NCI-H2081 (cell line): ENCODE measurements at places on chromosomes 2 and 18.

GRCh38 chr2:207341804-207342203 lies 176.1 kb upstream of the KLF7 start:
- DNase-seq, result no peak

- no peak for DNase-seq
These were observed 215.3 kb downstream of the ZFP36L2 start for GRCh38 chr2:43011158-43011491.

GRCh38 chr2:95354925-95355324 lies 47.6 kb upstream of the FAHD2A start:
- no peak for DNase-seq

DNA sequence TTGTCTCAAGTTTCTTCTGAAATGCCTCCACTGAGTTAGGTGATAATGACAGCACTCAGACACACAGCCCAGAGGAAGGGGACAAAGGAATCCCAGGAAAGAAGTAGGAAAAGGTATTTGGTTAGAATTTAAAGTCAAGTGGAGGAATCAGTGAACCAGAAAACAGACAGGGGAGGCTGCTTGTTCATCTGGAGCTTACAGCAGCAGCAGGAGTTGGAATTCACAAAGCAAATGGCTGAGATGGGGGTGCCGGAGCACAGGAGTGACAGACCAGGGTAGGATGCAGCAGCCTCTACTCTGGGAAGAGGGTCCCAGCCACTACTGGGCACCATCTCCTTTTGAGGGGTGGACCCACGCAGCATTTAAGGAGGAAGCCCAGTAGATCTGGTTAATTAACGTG lies 104.8 kb downstream of the ST6GAL2 start:
- DNase-seq, result no peak

DNA sequence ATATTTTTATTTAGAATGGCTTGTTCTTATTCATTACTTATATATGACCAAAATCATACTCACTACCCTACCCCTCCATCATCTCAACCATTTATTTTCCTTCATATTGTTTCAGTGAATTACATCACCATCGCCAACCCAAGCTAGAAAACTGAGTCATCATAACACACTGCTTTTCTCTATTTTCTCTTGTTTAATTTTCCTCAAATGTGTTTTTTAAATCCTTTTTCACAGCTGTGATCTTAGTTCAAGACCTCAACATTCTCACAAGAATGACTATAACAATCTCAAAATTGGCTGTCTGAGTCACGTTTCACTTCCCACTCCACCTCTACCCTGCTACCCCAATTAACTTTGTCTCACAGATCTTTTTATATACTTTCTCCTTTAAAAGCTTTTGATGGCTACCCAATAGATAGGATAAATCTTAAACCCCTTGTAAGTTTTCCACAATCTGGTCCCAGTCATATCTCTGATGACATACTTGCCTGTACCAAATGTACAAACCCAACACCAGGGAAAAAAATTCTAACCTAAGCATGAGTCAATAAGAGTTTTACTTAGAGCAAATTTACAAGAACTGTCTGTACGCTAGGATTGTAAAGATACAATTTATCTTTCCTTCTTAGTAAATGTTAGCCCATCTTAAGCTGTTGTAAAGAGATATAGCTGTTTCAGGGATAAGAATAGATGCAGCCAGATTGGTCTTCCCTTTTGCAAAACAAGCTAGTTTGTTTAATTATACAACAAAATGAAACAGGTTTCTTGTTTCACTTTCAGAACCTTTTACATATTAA lies 635.1 kb upstream of the SLC39A10 start:
- no peak for DNase-seq

- no peak for DNase-seq
These were observed 834.5 kb upstream of the ID2 start for GRCh38 chr2:7847321-7847720.

DNA sequence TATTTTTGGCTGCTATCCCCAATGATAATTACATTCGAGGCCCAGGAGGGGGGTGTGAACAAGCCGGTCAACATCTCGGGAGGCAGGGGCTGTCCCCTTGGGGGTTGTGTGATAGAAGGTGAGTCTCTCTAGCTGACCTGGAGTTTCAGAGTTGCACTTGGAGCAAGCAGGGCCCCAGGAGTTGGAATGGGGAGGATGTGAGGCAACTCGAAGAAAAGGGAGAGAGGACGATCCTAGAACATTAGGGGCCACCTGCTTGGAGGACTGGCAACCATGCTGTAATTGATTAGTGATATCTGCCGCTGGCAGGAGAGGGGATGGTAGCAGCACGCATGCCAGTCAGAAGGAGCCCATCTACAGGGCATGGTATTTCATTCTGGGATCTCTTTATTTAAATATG lies 122.6 kb downstream of the CTIF start:
- DNase-seq, result no peak
